ENCODE measurements at places on chromosomes 2 and 18. TPM values are rescaled to one million over a fixed set of nuclear protein-coding genes. Genes with fewer than 3 reads are reported as not detected.

DNA sequence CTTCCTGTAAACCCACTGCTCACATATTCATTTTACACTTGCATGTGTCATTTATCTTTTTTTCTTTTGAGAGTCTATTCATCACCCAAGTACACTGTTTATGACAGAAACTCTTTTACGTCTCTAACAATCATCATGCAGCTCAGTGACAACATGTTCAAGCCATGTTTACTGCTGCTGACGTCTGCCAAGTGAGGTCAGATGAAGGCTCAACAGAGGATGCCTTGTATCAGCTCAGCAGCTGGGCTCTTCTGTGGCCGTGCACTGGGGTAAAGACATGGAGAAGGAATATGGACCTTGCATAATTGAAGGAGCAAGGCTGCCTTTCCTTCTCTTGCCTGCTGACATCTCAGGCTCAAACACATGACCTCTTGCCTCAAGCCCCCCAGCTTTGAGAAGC lies 99.6 kb downstream of the ADD2 start:
- H3K4me1 ChIP-seq: peaks cover 10% of the 10 kb centered on the region
- H3K27me3 ChIP-seq: no peaks in the 10 kb centered on the region
- DNase-seq: no peak
- H3K36me3 ChIP-seq: no peaks in the 10 kb centered on the region
- no peak overlapping the region for H3K27ac ChIP-seq
- no peak overlapping the region for H3K4me3 ChIP-seq

DNA sequence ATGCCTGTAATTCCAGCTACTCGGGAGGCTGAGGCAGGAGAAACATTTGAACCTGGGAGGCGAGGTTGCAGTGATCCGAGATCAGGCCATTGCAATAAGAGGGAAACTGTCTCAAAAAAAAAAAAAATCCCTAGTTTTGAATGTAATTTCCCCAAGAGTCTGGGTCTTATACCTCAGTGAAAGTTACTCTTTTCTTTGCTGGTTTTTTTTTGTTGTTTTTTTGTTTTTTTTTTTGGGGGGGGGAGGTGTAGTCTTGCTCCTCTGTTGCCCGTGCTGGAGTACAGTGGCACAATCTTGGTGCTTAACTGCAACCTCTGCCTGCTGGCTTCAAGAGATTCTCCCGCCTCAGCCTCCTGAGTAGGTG lies 22.8 kb downstream of the EML4 start:
- H3K4me1 ChIP-seq: peaks cover 95% of the 10 kb centered on the region
- H3K4me3 ChIP-seq: no peak overlapping the region
- no peaks in the 10 kb centered on the region for H3K36me3 ChIP-seq
- H3K27me3 ChIP-seq: no peaks in the 10 kb centered on the region
- no peak overlapping the region for H3K27ac ChIP-seq
- no peak for DNase-seq

GRCh38 chr2:128187032-128187654 lies 96.1 kb downstream of the UGGT1 start:
- peaks cover 58% of the 10 kb centered on the region for H3K36me3 ChIP-seq
- no peak for DNase-seq
- no peak overlapping the region for H3K27ac ChIP-seq
- no peak overlapping the region for H3K4me3 ChIP-seq
- no peaks in the 10 kb centered on the region for H3K27me3 ChIP-seq

- H3K27ac ChIP-seq: no peak overlapping the region
- H3K27me3 ChIP-seq: no peaks in the 10 kb centered on the region
- no peak overlapping the region for H3K4me3 ChIP-seq
- DNase-seq: no peak
- H3K4me1 ChIP-seq: peaks cover 2% of the 10 kb centered on the region
Measured at GRCh38 chr2:112782234-112782799, 2.0 kb downstream of the IL1A start.

The NEU2 gene
- not detected for total RNA-seq

The TMEM163 gene
- not detected for total RNA-seq
